Hematopoietic multipotent progenitor cell treated with erythropoietin and hydrocortisone succinate and interleukin-3 and kit ligand, for 4 days (in vitro differentiated cells): ENCODE measurements at places on chromosomes 7 and 10.

DNA sequence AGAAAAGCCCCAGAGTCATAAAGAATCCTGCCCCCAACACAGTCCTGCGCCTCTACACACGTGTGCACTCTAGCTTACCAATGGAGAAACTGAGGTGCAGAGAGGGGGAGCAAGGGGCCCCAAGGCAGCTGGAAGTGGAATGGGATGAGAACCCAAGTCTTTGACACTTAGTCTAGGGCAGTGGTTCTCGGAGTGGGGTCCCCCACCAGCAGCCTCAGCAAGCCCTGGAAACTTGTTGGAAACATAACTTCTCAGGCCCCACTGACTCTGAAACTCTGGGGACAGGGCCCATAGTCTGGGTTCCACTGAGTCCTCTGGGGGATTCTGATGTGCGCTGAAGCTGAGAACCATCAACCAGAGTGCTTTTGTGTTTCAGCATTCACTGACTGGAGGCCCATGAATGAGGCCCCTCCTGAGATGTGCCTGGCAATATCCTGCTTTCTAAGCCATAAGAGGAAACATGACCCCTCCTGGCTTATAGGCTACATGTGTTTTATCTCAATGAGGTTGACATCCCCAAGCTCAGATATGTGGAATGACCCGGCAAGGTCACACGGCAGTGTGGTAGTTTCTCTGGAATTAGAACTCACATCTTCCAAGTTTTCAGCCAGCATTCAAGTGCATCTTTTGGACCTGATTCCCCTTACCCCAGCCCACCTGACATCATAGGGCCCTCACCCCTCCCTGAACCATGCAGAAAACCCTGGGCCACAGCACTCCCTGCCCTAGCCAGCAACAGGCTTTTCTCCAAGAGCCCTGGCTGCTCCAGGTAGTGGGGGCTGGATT lies 147.3 kb upstream of the PCBD1 start:
- DNase-seq, result no peak

- no peak for DNase-seq
These were observed 38.0 kb upstream of the VSIR start for GRCh38 chr10:71811351-71811750.

DNA sequence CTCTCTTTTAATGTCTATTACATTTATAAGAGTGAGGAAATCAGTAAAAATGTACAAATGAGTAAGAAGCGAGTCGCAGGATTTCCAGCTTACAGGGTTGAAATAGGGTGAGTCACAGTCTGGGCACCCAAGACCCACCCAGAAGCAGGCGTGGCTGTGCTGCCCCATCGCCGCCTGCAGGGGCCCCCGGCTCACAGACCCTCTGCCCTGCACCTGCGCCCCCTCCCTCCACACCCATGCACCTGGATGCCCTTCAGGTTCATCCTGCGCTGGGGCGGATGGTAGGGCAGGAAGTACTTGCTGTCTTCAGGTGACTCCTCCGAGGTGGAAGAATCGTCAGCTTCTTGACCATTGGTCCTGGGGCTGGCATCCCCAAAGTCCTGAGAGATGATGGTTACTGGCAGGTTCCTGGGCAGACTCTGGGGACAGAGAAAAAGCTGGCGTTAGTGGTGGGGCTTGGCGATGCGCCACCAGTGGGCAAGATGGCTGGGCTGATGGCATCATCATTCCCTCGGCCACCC lies 90.2 kb upstream of the GNA12 start:
- no peak for DNase-seq

DNA sequence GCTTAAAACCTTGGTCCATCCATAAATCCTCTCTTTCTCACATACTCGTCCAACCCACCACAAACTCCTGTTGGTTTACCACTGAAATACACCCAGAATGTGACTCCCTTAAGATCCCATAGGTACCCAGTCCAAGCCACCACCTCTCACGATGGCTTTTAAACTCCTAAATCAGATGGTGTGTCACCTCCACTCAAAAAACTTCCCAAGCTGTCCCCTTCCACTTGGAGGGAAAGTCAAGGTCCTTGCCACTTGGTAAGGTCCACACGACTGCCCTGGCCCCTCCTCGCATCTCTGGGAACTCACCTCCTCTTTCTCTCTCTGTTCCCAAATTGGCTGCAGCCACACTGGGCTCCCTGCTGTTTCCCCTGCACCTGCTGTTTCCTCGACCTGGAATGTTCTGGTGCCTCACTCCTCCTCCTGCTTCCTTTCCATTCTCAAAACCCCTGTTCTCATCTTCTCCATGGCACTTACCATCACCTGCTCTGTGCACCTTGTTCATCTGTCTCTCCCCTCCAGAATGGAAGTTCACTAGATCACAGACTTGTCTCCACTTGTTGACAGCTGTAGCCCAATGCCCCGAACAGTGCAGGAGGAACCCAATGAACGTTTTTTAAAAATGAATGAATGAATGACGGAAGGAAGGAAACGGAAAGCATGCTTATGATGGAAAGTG lies 23.0 kb downstream of the ZFAND2A start:
- DNase-seq, result peak; percentile 58

DNA sequence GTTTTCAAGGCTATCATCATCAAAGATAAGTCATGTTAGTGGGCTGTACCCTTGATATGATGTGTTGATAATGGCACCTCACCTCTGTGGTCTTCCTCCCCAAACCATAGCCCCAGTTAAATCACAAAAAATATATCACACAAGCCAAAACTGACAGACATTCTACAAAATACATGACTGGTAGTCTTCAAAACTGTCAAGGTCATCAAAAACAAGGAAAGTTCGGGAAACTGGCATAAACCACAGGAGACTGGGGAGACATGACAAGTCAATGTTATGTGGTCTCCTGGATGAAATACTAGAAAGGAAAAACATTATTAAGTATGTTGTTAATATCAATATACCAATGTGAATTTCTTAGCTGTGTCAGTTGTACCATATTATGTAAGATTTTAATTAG lies 279.5 kb upstream of the FZD1 start:
- DNase-seq, result no peak

- no peak for DNase-seq
These were observed 117.3 kb downstream of the TRRAP start for GRCh38 chr7:98995523-98996149.

GRCh38 chr7:159109653-159110035 lies 35.0 kb downstream of the VIPR2 start:
- no peak for DNase-seq

DNA sequence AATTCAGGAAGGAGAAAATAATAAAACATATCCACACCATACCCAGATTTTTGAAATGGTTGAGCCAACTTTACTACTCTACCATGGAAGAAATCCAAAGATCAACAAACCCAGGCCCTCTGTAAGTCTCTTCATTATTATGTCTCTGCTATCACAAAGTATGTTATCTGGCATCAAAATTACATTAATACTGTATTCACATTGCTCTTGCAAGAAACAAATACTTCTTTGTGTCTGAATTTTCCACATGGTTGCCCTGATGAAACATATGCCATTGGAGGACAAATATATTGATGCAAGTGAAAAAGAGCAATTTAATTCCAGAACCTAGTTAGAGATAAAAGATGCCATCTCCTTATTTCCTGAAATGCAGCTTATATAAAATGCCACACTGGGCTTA lies 204.0 kb downstream of the FZD1 start:
- no peak for DNase-seq

- peak; percentile 93 for DNase-seq
These were observed 2.3 kb downstream of the HKDC1 start for GRCh38 chr10:69222157-69223027.

DNA sequence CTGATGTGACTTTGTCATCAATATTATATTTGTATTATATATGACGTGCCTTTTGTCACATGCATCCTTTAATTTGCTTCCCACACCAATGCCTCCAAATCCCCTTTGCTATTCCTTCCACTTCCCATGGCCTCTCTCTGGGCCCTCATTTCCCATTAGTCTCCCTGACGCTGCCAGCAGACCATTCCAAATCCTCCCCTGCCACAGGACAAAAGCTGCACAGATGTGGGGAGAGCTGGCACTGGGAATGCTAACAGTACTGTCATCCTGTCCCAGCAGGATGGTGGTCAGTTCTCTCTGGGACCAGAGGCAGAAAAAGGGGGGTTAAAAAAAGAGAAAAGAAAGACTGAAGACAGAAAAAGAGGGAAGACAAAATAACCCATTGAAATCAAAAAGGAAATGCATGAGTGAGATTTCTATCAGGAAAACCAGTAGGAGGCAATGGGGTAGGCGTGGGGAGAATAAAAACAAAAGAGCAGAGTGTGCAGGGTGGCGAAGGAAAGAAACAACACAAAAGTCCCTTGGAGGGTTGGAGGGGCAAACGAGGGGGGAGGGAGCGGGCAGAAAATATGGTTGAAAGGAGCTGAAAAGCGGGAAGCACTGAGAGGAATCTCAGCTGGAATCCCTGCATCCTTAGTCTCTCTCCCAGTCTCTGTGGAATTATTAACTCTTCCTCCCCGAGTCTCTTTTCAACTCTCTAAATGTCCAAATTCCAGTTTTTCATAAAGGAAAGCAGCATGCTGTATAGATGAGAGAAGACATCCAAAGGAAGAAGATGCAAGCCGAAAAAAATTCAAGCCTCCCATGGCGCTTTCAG lies 59.2 kb upstream of the PTN start:
- no peak for DNase-seq

DNA sequence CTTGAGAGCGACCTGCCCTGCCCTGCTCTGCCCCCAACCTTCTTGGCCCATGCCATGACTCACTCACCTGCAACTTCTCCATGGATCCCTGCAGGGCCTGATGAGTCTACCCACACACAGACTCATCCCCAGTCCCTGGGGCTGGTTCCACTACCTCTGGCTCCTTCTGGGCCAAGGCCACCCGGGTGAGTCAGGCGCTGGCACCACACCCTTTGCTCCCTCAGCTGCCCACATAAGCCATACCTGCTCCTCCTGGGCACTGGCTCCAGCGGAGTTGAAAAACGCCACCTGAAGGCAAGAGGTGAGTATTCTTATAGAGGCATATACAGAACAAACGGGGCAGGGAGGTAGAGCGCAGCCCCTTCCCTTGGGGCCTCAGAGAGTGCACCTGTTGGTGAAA lies 16.2 kb upstream of the MTPAP start:
- DNase-seq, result no peak

- DNase-seq, result no peak
These were observed 245.9 kb downstream of the SKAP2 start for GRCh38 chr7:26618449-26618848.

- DNase-seq, result peak; percentile 24
These were observed 140.4 kb downstream of the NRBF2 start for GRCh38 chr10:63273577-63273976.

- no peak for DNase-seq
These were observed 6.7 kb upstream of the INSYN2A start for GRCh38 chr10:127203067-127203466.

GRCh38 chr10:21832821-21833130 lies 170.8 kb downstream of the DNAJC1 start:
- DNase-seq, result no peak

- no peak for DNase-seq
These were observed 101.7 kb upstream of the SLC26A5 start for GRCh38 chr7:103547451-103548284.

DNA sequence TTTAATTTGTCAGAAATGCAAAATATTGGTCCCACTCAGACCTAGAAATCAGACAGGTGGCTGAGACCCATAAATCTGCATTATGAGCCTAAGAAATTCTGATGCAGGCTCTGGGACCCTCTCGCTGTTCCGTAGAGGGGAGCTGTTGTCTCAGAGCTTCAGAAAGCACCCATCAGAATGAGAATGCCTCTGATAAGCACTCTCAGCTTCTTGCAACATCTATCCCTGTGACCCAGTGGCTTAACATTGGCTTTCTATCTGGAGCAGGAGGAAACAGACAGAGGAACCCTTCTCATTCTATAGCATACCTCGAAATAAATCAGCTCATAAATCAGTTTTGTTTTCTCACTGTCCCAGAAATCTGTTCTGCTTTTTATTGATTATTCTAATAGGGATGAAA lies 184.6 kb upstream of the SP4 start:
- no peak for DNase-seq

GRCh38 chr10:128362514-128362913 lies 236.3 kb upstream of the MKI67 start:
- no peak for DNase-seq

- DNase-seq, result no peak
These were observed 89.6 kb downstream of the RSU1 start for GRCh38 chr10:16727666-16728065.

DNA sequence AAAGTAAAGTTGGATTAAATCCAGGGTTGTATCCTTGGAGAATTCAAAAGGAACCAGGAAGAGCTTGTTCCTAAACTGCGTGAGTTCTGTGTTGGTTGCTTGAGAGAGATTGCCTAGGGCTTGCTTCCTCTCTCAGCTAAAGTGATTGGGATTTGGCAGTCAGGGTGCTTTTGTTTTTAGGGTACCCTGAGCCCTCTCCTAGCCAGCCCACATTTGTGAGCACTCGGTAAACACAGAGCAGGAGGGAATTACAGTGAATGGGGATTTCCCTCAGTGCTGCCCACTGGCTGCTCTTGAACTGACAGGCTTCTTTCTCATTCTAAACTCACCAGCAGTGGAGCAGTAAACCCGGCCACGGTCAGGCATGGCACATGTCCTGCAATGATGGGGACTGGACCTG lies 146.9 kb downstream of the TPST1 start:
- DNase-seq, result no peak

GRCh38 chr7:99825452-99825851 lies 2.4 kb upstream of the CYP3A43 start:
- no peak for DNase-seq
